ENCODE measurements at places on chromosomes 12 and 14. TPM values are rescaled to one million over a fixed set of nuclear protein-coding genes. Genes with fewer than 3 reads are reported as not detected.

- no peak for DNase-seq
Measured at GRCh38 chr12:121996945-121997612, 24.6 kb upstream of the BCL7A start.

DNA sequence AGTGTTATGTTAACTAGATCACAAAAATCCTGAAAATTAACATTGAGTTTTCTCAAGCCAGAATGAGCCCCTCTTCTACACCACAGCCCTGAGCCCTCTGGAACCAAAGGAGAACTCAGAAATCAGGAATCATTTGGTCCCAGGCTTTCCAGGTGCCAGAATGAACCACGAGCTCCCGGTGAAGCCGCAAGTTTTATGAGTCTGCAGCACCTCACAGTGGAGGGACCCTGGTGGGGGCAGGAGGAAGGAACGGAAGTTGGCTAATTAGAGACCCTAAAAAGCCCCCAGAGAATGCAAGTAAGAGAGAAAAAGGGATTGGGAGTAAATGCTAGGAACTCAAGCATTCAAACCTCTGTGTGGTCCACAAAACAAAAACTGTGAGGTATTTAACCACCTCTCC lies 52.9 kb upstream of the BCL2L14 start:
- DNase-seq, result no peak

DNA sequence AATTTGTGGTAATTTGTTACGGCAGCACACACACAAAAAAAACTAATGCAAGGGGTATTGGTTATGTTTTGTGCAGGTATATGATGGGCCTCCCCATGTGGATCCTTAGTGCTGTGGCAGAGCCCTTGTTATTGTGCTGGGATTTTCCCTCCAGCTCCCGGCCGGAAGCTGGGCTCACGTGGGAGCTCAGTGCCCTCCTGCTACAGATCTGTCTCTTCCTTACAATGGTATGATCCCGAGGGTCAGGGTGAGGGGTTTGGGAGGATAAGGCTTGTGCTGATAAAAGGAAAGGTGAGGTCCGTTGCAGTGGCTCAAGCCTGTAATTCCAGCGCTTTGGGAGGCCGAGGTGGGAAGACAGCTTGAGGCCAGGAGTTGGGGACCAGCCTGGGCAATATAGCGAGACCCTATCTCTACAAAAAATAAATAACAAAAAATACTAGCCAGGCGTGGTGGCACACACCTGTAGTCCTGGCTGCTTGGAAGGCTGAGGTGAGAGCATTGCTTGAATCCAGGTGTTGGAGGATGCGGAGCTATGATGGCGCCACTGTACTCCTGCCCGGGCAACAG lies 861 bp upstream of the SLC48A1 start:
- DNase-seq, result no peak

DNA sequence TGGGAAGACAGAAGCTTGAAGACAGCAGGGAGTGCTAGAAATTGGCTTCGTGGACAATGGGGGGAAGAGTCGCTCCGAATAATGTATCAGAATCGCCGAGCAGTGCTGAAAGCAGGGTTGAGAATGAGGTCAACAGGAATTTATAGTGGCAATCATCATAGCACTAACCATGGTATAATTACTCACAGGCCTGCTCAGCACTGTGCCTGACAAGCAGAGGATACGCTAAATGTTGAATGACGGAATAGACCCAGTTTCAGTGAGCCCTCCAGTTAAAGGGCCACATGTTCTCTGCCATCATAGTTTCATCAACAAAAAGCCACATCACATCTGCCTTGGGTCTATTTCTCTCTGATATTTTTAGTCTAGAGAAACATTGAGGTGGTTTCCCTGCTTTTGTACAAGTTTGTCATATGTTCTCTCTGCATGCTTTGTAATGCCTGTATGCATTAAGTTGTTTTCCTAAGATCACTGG lies 130.3 kb upstream of the EGLN3 start:
- DNase-seq, result no peak

DNA sequence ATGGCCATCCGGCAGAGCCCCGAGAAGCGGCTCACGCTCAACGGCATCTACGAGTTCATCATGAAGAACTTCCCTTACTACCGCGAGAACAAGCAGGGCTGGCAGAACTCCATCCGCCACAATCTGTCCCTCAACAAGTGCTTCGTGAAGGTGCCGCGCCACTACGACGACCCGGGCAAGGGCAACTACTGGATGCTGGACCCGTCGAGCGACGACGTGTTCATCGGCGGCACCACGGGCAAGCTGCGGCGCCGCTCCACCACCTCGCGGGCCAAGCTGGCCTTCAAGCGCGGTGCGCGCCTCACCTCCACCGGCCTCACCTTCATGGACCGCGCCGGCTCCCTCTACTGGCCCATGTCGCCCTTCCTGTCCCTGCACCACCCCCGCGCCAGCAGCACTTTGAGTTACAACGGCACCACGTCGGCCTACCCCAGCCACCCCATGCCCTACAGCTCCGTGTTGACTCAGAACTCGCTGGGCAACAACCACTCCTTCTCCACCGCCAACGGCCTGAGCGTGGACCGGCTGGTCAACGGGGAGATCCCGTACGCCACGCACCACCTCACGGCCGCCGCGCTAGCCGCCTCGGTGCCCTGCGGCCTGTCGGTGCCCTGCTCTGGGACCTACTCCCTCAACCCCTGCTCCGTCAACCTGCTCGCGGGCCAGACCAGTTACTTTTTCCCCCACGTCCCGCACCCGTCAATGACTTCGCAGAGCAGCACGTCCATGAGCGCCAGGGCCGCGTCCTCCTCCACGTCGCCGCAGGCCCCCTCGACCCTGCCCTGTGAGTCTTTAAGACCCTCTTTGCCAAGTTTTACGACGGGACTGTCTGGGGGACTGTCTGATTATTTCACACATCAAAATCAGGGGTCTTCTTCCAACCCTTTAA lies 1.5 kb downstream of the FOXG1 start:
- DNase-seq, result peak; percentile 74

DNA sequence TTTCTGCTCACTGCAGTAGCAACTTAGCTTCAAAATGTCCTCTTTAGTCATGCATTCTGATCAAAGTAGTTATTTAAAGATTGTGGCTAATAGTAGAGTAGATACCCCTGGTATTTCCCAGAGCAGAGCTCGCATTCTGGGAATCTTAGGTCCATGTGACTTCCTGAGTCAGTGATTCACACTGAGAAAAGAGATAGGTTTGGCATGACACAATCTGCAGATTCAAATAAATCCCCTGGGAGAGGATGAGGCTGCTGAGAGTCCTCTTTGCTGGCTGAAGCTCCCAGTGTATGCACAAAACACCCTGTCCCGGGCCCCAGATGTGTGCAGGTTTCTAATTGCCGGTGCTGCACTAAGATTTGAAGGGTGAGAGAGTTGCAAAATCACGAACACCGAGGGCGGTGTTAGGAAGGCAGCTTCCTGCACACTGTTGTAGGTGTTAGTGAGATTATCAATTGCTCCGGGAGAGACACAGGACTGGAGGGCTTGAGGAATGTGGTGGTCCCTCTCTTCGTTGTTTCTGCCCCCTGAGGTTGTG lies 233.2 kb downstream of the NRXN3 start:
- no peak for DNase-seq

GRCh38 chr12:2641761-2642160 lies 153.0 kb upstream of the FKBP4 start:
- DNase-seq, result no peak

DNA sequence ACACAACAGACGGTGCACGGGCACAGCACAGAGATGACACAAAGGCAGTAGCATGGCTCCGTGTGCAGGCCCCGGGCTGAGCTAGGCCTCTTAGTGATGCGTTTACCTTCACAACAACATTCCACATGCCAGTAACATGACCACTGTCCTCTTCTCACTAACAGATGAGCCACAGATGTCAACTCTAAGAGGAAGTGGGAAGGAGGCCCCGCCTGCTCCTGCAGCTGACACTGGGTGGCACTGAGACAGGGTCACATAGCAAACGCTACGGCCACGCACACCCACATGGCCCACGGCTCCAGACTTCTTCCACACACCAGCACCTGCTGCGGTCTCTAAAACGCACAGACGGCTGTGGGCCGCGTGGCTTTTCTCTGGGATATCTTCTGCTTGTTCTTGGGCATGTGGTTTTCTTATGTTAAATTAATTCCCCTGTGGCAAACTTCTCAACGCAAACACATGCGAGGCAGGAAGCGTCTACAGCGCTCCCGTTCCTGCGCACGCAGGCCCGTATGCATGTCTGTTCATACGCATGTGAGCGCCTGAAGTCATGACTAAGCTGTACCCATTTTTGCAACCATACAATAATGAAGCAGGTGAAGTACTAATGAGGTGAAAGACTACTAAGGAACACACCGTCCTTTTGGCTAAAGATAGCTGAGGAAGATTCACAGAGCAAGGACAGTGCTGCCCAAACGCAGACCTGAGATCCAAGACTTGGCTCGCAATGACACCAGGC lies 26.8 kb downstream of the AMN start:
- DNase-seq, result no peak

DNA sequence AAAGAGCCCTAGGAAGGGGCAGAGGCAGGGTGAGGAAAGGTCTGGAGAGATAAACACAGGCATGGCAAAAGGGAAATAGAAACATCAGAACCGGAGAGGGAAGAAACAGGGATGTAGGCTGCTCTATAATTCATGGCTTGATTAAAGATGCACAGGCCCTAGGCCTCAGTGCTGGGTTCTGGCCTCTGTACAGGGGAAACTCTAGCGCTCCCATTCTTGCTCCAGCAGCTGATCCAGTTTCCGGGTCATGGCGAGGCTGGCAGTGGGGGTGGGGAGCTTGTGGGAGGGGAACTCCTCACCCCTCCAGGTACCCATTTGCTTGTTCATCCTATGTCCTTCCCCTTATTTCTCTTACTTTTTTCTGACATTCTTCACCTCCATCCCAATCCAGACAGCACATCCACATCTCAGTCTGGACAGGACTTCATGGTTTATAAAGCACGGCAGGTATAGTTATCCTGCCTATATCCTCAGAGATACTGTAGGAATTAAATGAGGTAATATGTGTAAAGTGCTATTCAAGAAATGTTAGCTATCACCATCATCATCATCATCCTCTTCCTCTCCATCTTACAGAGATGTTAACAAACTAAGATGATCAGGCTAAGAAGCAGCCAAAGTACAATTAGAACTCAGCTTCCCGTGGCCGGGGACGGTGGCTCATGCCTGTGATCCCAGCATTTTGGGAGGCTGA lies 8.0 kb upstream of the GPR84 start:
- no peak for DNase-seq

- DNase-seq, result no peak
Measured at GRCh38 chr12:4214877-4215228, 58.7 kb upstream of the CCND2 start.

DNA sequence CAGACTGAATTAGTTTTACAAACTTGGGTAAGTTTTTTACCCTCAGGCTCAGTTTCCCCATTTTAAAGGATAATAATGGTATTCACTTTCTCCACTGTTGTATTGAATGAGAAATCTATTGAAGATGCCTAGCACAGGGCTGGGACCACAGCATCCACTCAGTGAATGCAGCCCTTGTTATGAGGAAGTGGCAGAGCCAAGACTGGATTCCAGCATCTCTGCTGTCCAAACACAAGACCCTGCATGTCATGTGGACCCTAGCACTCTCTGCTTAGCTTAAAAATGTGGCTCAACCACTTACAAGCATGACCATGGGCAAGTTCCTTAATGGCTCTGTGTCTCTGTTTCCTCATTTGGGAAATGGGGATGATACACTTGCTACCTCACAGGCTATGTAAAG lies 24.1 kb upstream of the TRIM9 start:
- no peak for DNase-seq

DNA sequence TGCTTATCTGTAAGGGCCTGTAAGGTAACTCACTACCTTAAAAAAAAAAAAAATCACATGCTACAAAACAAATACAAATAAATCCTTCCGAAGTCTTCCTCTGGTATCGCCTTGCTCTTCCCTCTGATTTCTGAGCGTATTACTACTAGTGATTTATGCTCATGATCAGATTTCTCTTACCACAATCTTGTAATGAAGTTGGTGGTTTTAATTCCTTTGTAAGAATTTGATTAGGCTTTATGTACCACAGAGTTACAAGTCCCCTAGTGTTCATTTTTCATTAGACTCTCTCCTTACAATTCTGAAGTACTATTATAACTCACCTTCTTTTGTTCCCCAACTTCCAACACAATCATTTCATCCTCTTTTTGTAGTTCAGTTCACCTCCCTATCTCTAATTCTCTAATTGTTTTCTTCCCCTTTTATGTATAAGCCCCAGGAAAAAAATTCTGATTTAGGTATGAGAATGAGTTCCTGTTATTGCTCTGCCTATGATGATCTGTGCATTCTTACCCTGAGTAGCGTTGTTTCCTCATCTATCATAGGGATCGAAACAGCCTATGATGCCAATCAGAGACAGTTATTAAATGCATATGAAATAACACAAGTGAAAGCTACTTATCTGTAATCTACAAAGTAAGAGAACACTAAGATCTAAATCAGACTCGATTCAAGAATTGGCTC lies 81.5 kb downstream of the EPS8 start:
- DNase-seq, result no peak

GRCh38 chr14:66468778-66469367 lies 17.3 kb upstream of the CCDC196 start:
- no peak for DNase-seq

DNA sequence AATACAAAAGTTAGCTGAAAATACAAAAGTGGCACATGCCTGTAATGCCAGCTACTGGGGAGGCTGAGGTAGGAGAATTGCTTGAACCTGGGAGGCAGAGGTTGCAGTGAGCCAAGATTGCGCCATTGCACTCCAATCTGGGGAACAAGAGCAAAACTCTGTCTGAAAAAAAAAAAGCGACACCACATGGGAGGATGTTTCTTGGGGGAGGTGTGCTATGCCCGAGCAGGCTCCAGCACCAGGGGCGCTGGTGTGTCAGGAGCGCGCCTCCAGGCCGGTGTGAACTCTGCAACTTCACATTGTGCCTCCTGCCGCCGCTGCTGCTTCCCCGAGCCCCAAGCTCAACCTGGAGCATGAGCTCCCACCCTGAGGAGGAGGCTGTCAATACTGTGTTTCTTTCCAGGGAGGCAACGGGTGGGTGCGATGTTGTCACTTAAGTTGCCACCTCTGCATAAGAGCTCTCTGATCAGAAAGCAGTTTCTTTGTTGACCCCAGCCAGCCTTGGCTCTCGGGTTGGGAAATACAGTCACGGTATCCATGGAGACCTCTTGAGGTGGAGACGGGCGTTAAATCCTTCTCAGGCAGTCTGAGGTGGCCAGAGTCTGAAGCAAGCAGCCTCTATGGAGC lies 18.9 kb downstream of the DEGS2 start:
- DNase-seq, result peak; percentile 79

DNA sequence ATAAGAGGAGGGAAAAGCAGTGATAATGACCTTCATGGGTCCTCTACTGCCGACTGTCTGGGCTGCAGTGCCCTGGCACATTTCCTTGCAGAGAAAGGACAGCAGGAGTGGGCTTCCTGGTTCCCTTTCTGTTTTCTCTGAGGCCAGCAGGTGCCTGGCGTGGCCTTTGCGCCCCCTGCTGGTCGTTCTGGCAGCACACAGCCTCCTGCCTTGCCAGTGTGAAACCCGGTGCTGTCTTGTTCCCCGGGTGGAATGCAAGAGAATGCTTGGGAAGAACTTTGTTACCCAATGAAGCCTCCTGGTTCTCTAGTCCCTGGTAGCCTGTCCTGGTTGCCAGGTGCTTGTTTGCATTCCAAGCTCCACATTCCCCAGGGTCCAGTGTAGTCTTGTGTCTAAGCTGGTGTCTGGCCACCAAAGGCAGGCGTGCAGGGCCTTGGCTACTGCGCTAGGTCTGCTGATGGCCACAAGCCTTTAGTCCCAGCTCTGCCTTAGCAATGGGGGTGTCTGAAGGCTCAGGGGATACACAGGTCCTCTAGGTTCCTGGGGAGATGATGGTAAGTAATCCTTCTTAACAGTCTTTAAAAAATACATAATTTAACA lies 1392.4 kb upstream of the TMEM132C start:
- DNase-seq, result peak; percentile 28

Gene TAS2R19
- 2.1 TPM for total RNA-seq

Gene SETD3
- 99.2 TPM for total RNA-seq

Gene RNU4-1
- under 0.01 TPM for total RNA-seq

Gene SIX1
- total RNA-seq, result 2.1 TPM

Gene SLC5A8
- 2.1 TPM for total RNA-seq
